Thyroid gland (tissue), 4 donors: ENCODE measurements at places on chromosomes 3 and 15. TPM values are rescaled to one million over a fixed set of nuclear protein-coding genes. Genes with fewer than 3 reads are reported as not detected.

Gene DPPA4
- not detected for total RNA-seq

Gene TBL1XR1
- total RNA-seq, result 171 TPM

Gene PPM1L
- total RNA-seq, result 48.3 TPM

Gene CXCR6
- total RNA-seq, result 3.8 TPM

Gene ACP3
- 3.2 TPM for total RNA-seq

Gene OCA2
- 20.5 TPM for total RNA-seq

Gene LRRC49
- 8.3 TPM for total RNA-seq

Gene TICRR
- total RNA-seq, result 0.21 TPM

Gene TMC3
- 0.40 TPM for total RNA-seq

Gene P2RY13
- total RNA-seq, result 1.1 TPM

GRCh38 chr3:37287776-37288175 lies 113.4 kb upstream of the LRRFIP2 start:
- H3K4me1 ChIP-seq, result no peaks in the 10 kb centered on the region
- H3K27me3 ChIP-seq, result no peaks in the 10 kb centered on the region
- no peak overlapping the region for H3K4me3 ChIP-seq
- peaks cover 4% of the 10 kb centered on the region for H3K36me3 ChIP-seq
- H3K27ac ChIP-seq, result no peak overlapping the region

- DNase-seq, result no peak
- H3K4me1 ChIP-seq, result no peaks in the 10 kb centered on the region
- H3K4me3 ChIP-seq, result no peak overlapping the region
- H3K27ac ChIP-seq, result no peak overlapping the region
These were observed 119.6 kb downstream of the MOBP start for GRCh38 chr3:39587113-39587512.

- DNase-seq, result no peak
- no peaks in the 10 kb centered on the region for H3K27me3 ChIP-seq
- no peak overlapping the region for H3K27ac ChIP-seq
- no peak overlapping the region for H3K4me3 ChIP-seq
These were observed 84.2 kb downstream of the SMAD6 start for GRCh38 chr15:66786222-66786621.

DNA sequence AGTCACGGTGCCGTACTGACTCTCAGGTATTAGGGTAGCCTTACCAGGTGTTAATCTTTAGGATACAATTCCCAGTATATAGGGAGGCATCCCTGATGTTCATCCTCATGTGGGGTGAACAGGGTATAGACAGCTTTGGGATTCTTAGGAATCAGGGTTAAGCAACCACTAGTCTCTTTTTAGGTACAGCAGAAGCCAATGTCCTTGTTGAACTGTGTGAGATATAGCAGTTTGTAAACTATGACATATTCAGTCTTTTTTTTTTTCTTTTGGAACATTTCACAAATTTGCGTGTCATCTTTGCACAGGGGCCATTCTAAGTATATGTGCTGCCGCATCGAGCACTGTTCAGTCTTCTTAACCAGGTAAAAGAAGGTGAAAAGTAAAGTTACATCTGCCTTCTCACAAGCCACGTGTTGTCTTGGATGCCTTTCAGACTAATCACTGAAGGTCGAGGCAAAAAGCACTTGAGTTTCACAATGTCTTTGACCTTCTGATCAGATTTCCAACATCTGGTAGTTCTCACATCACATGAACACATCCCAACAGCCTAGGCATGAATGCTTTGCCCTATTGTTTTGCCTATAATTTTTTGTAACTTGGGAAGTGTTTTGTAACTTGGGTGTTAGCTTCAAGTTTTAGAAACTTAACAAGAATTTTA lies 17.2 kb downstream of the TSEN2 start:
- no peaks in the 10 kb centered on the region for H3K27me3 ChIP-seq
- no peak overlapping the region for H3K4me3 ChIP-seq
- no peak overlapping the region for H3K27ac ChIP-seq
- no peak for DNase-seq

GRCh38 chr3:61323094-61323493 lies 71.8 kb upstream of the FHIT start:
- DNase-seq, result no peak
- H3K27me3 ChIP-seq, result no peaks in the 10 kb centered on the region
- no peak overlapping the region for H3K4me3 ChIP-seq
- no peak overlapping the region for H3K27ac ChIP-seq
- no peaks in the 10 kb centered on the region for H3K4me1 ChIP-seq

- peaks cover 38% of the 10 kb centered on the region for H3K4me1 ChIP-seq
- peak; percentile 84 for DNase-seq
- H3K36me3 ChIP-seq, result no peaks in the 10 kb centered on the region
- peak overlapping the region; percentile 77 for H3K27ac ChIP-seq
- no peaks in the 10 kb centered on the region for H3K27me3 ChIP-seq
These were observed 56.2 kb upstream of the DLG1 start for GRCh38 chr3:197354568-197355001.

DNA sequence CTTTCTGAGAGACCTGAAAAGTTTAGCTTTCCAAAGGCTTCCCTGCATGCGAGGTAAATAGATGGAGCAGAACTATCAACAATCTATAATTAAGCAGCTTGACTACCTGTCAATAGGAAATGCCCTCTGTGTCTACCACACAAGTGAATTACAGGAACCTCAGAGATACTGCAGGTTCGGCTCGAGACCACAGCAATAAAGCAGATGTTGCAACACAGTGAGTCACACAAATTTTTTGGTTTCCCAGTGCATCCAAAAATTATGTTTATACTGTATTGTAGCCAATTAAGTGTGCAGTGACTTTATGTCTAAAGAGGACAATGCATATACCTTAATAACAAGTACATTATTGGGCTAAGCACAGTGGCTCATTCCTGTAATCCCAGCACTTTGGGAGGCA lies 252.0 kb downstream of the UBE2E2 start:
- H3K27ac ChIP-seq, result no peak overlapping the region
- no peaks in the 10 kb centered on the region for H3K27me3 ChIP-seq
- no peaks in the 10 kb centered on the region for H3K4me1 ChIP-seq
- H3K4me3 ChIP-seq, result no peak overlapping the region

- no peak overlapping the region for H3K27ac ChIP-seq
- no peaks in the 10 kb centered on the region for H3K36me3 ChIP-seq
- no peak overlapping the region for H3K4me3 ChIP-seq
- no peak for DNase-seq
These were observed 216.4 kb downstream of the FOXP1 start for GRCh38 chr3:71366988-71367604.

DNA sequence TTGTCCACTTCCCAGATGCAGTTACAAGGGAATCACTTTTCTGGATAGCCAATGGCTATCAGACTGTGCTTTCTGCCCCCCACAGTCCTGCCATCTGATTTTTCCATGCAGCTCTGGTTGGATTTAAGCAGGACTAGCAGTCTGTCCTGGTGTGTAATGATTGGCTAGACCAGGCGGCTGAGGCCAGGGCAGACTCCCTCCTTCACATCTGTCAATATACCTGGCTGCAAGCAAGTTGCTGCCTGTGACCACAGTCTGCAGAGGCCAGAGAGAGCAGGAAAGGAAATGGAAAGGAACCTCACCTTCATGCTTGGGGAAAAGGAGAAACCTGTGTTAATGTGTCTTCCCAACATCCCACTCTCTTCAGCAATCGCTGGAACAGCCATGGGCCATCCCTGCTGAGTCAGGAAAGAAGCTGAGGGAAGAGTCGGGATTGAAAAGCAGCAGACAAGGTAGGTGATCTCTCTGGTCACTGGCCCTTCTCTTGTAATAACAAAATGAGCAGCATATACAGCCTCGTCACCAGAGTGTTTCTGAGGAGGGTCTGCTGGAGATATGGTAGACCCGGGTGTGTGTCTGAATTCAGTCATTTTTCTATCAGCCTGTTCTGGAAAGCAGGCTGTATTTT lies 126.7 kb upstream of the PHLDB2 start:
- no peak for DNase-seq
- H3K4me1 ChIP-seq, result peaks cover 18% of the 10 kb centered on the region
- H3K27ac ChIP-seq, result no peak overlapping the region
- H3K27me3 ChIP-seq, result no peaks in the 10 kb centered on the region
- no peaks in the 10 kb centered on the region for H3K36me3 ChIP-seq

- no peak overlapping the region for H3K4me3 ChIP-seq
- no peak for DNase-seq
- no peaks in the 10 kb centered on the region for H3K27me3 ChIP-seq
These were observed 65.4 kb downstream of the SERP1 start for GRCh38 chr3:150480877-150481276.

GRCh38 chr15:82064824-82065223 lies 19.0 kb upstream of the MEX3B start:
- H3K36me3 ChIP-seq, result no peaks in the 10 kb centered on the region
- no peak overlapping the region for H3K27ac ChIP-seq
- H3K27me3 ChIP-seq, result no peaks in the 10 kb centered on the region
- no peaks in the 10 kb centered on the region for H3K4me1 ChIP-seq
- DNase-seq, result no peak
- H3K4me3 ChIP-seq, result no peak overlapping the region

GRCh38 chr3:114452937-114453336 lies 159.1 kb downstream of the TIGIT start:
- no peak for DNase-seq
- H3K27ac ChIP-seq, result peak overlapping the region; percentile 58
- H3K36me3 ChIP-seq, result no peaks in the 10 kb centered on the region
- peaks cover 43% of the 10 kb centered on the region for H3K4me1 ChIP-seq

DNA sequence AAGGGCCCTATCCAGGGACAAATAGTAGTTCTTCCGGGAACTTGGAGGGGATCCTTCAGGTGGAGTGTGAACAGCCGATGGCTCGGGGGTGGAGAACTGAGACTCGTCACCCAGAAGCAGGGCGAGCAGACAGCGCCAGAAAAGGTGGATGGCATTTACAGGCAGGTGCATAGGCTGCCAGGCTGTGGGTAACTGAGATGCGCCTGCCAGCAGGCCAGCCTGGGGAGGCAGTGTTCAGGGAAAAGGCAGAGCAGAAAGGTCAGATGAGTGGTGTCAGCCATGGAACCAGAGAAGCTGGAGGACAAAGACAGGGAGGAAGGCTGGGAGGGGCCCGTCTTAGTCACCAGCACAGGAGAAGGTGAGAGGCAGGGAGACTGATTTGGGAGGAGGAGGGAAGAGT lies 53.0 kb upstream of the SEC22A start:
- H3K36me3 ChIP-seq, result peaks cover 29% of the 10 kb centered on the region
- DNase-seq, result no peak
- no peaks in the 10 kb centered on the region for H3K4me1 ChIP-seq
- no peak overlapping the region for H3K27ac ChIP-seq
- H3K4me3 ChIP-seq, result no peak overlapping the region

DNA sequence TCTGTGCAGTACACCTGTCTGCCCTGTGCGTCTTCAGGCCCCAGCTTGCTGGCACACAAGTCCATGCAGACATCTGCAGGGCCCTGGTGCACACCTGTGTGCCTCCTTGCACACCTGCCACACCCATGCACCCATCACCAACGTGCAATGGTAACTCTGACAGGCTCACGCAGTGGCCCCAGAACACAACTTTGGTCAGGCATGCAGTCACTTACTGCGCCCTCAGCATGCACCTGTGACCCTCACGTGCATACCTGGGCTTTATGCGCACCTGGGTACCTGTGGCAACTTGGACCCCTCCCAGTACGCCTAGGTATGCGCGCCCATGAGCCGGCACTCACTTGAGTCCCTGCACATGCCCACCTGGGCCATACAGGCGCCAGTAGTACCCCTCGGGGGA lies 1.7 kb downstream of the PLXND1 start:
- peaks cover 62% of the 10 kb centered on the region for H3K4me1 ChIP-seq
- H3K4me3 ChIP-seq, result no peak overlapping the region
- DNase-seq, result no peak
- H3K27ac ChIP-seq, result peak overlapping the region; percentile 78
- no peaks in the 10 kb centered on the region for H3K36me3 ChIP-seq

- H3K36me3 ChIP-seq, result no peaks in the 10 kb centered on the region
- no peak overlapping the region for H3K4me3 ChIP-seq
- DNase-seq, result no peak
- no peaks in the 10 kb centered on the region for H3K27me3 ChIP-seq
These were observed 1.7 kb downstream of the PAK2 start for GRCh38 chr3:196741249-196741889.

GRCh38 chr3:182914341-182914740 lies 66.0 kb downstream of the DCUN1D1 start:
- H3K36me3 ChIP-seq, result no peaks in the 10 kb centered on the region
- H3K27me3 ChIP-seq, result no peaks in the 10 kb centered on the region
- no peak overlapping the region for H3K4me3 ChIP-seq
- no peak overlapping the region for H3K27ac ChIP-seq
- H3K4me1 ChIP-seq, result no peaks in the 10 kb centered on the region

- no peaks in the 10 kb centered on the region for H3K27me3 ChIP-seq
- H3K4me3 ChIP-seq, result no peak overlapping the region
- no peak for DNase-seq
- H3K27ac ChIP-seq, result no peak overlapping the region
- H3K4me1 ChIP-seq, result peaks cover 9% of the 10 kb centered on the region
These were observed 82.1 kb downstream of the DLG1 start for GRCh38 chr3:197216169-197216860.

DNA sequence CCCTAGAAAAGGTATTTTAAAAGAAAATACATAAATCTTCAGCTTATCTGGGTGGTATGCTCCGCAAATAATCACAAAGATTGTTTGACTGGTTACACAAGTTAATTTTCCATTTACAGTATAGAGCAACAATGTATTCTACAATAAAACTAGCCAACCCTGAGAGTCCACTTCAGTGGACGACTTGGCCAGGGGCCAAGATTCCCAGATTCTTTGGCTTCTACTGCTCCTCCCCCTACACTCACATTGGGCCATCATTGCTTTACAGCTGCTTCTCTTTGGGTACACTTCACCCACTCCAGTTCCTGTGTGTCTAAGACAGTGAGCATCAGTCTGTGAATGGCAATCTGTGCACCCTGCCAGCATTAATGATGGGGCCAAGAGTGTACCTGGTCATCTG lies 17.2 kb upstream of the PRICKLE2 start:
- no peaks in the 10 kb centered on the region for H3K36me3 ChIP-seq
- peak; percentile 83 for DNase-seq
- no peaks in the 10 kb centered on the region for H3K27me3 ChIP-seq
- H3K4me3 ChIP-seq, result no peak overlapping the region
- H3K4me1 ChIP-seq, result peaks cover 7% of the 10 kb centered on the region
- no peak overlapping the region for H3K27ac ChIP-seq

- DNase-seq, result peak; percentile 8
- no peak overlapping the region for H3K27ac ChIP-seq
- no peak overlapping the region for H3K4me3 ChIP-seq
- H3K27me3 ChIP-seq, result no peaks in the 10 kb centered on the region
These were observed 9.7 kb downstream of the RHCG start for GRCh38 chr15:89486726-89487050.

GRCh38 chr3:178048768-178049167 lies 487.5 kb upstream of the KCNMB2 start:
- H3K27me3 ChIP-seq, result no peaks in the 10 kb centered on the region
- H3K27ac ChIP-seq, result no peak overlapping the region
- no peak overlapping the region for H3K4me3 ChIP-seq
- no peaks in the 10 kb centered on the region for H3K4me1 ChIP-seq
- no peaks in the 10 kb centered on the region for H3K36me3 ChIP-seq

- H3K4me3 ChIP-seq, result no peak overlapping the region
- H3K4me1 ChIP-seq, result no peaks in the 10 kb centered on the region
- no peaks in the 10 kb centered on the region for H3K27me3 ChIP-seq
- H3K36me3 ChIP-seq, result peaks cover 10% of the 10 kb centered on the region
- DNase-seq, result no peak
These were observed 56.1 kb downstream of the CALML4 start for GRCh38 chr15:68149059-68149458.
